ENCODE measurements at places on chromosomes 13 and 19. TPM values are rescaled to one million over a fixed set of nuclear protein-coding genes. Genes with fewer than 3 reads are reported as not detected.

PRKCG gene
- not detected for total RNA-seq

ZNF85 gene
- 5.1 TPM for total RNA-seq

GRCh38 chr13:80251403-80251802 lies 89.5 kb downstream of the SPRY2 start:
- no peak overlapping the region for H3K27ac ChIP-seq

DNA sequence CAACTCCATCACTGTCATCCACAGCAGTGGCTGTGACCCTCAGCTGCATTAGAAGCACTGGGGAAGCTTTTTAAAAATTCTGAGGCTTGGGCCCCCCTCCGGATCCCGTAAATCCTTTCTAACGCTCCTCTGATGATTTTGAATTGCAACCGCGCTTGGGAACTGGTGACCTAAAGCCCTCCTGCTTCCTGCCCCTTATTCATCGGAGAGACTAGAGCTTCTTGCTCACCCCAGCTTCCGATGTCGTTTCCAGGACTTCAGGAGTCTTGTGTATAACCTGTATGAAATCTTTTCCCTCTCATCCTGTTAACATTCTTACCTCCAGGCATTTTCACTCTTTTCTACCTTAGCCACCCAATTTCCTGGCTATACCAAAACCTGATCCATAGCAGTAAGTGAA lies 14.8 kb downstream of the ZAR1L start:
- peaks cover 3% of the 10 kb centered on the region for H3K4me1 ChIP-seq
- H3K27ac ChIP-seq = no peak overlapping the region
- no peak overlapping the region for H3K4me3 ChIP-seq
- H3K27me3 ChIP-seq = no peaks in the 10 kb centered on the region

DNA sequence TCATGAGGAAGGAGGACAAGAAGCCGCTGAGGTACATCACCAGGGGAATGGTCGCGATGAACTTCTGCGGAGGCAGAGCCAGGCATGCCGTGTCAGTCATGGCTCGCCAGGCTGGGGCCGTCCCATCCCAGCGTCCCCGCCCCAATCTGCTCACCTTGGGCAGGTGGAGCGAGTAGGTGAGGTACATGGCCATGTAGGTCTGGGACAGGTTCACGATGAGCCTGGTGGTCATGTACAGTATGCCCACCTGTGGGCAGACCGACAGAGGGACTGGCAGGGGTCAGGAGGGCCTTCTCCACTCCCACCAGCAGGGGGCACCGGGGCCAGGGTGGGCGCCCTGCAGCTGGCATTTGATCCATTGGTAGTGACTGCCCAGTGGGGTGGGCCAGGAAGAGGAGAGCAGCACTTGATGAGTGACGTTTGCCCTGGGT lies 8.3 kb downstream of the TEKTIP1 start:
- no peaks in the 10 kb centered on the region for H3K4me1 ChIP-seq
- no peak overlapping the region for H3K4me3 ChIP-seq
- no peaks in the 10 kb centered on the region for H3K27me3 ChIP-seq
- peaks cover 50% of the 10 kb centered on the region for H3K36me3 ChIP-seq
- no peak for DNase-seq
- no peak overlapping the region for H3K27ac ChIP-seq

DNA sequence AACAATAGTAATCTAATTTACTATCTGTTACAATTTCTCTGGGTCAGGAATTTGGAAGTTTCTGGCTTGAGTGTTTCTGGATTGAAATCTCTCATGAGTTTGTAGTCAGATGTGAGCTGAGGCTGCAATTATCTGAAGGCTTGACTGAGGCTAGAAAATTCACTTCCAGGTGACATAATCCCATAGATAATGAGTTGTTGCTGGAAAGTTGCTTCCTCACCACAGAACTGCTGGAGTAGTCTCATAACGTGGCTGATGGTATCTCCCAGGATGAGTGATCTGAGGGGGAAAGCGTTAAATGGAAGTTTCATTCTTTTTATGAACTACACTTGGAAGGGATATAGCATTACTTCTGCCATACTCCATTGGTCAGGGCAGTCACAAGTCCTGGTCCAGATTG lies 15.3 kb upstream of the FPR3 start:
- no peak overlapping the region for H3K4me3 ChIP-seq
- H3K27me3 ChIP-seq = peaks cover 10% of the 10 kb centered on the region
- no peaks in the 10 kb centered on the region for H3K4me1 ChIP-seq
- no peaks in the 10 kb centered on the region for H3K36me3 ChIP-seq
- no peak for DNase-seq

- no peak for DNase-seq
- H3K4me1 ChIP-seq = peaks cover 14% of the 10 kb centered on the region
- no peak overlapping the region for H3K27ac ChIP-seq
- H3K27me3 ChIP-seq = no peaks in the 10 kb centered on the region
- H3K36me3 ChIP-seq = peaks cover 5% of the 10 kb centered on the region
- no peak overlapping the region for H3K4me3 ChIP-seq
Observed at GRCh38 chr13:113645329-113645728, 12.7 kb downstream of the ATP4B start.

- peak; percentile 36 for DNase-seq
- H3K4me3 ChIP-seq = no peak overlapping the region
- H3K36me3 ChIP-seq = no peaks in the 10 kb centered on the region
Observed at GRCh38 chr19:588093-588740, 1.5 kb upstream of the HCN2 start.

GRCh38 chr13:96795670-96796069 lies 198.6 kb downstream of the OXGR1 start:
- H3K36me3 ChIP-seq = no peaks in the 10 kb centered on the region
- no peak for DNase-seq
- no peaks in the 10 kb centered on the region for H3K27me3 ChIP-seq
- no peak overlapping the region for H3K4me3 ChIP-seq

DNA sequence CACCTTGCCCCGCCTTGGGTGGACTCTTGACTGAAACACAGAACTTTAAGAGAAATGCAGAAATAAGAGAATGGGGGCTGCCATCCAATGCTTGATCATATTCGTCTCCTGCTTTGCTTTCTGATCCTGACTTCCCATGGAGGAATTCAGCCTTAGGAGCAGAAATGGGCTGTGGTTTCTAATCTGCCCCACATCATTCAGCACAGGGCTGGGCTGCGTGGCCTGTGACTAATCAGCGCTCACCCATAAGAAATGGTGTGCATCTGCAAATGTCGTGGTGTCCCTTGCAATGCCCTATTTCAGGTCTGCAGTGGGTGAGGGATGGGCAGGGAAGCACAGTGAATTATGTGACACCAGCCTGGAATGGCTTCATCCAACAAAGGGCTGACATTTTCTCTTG lies 60.7 kb upstream of the URI1 start:
- H3K27me3 ChIP-seq = peaks cover 54% of the 10 kb centered on the region
- DNase-seq = no peak
- no peak overlapping the region for H3K27ac ChIP-seq

DNA sequence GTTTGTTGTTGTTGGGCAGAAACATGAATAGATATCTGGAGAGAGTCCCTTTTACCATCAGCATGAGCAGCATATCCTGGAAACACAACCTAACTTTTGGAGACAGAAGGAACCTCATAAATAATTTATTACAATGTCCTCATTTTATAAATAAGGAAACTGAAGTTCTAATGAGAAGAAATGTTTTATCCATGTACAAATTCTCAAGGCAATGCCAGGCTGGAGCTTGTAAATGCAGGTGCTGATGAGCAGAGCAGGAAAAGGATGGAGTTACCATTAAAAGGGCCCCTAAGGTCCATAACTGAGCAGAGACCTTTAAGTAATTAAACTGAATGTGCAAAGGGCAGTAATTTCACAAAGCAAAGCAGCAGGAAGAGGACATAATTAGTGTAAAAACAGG lies 17.3 kb downstream of the LCP1 start:
- peaks cover 20% of the 10 kb centered on the region for H3K36me3 ChIP-seq
- peaks cover 64% of the 10 kb centered on the region for H3K4me1 ChIP-seq
- no peaks in the 10 kb centered on the region for H3K27me3 ChIP-seq

GRCh38 chr19:48512504-48513288 lies 1.1 kb upstream of the LMTK3 start:
- DNase-seq = no peak
- H3K4me1 ChIP-seq = peaks cover 12% of the 10 kb centered on the region
- peak overlapping the region; percentile 56 for H3K4me3 ChIP-seq
- no peaks in the 10 kb centered on the region for H3K27me3 ChIP-seq
- no peaks in the 10 kb centered on the region for H3K36me3 ChIP-seq

GRCh38 chr13:32951580-32951979 lies 64.6 kb upstream of the KL start:
- DNase-seq = no peak
- H3K36me3 ChIP-seq = no peaks in the 10 kb centered on the region
- no peak overlapping the region for H3K4me3 ChIP-seq
- no peaks in the 10 kb centered on the region for H3K27me3 ChIP-seq
- H3K27ac ChIP-seq = no peak overlapping the region
- no peaks in the 10 kb centered on the region for H3K4me1 ChIP-seq

GRCh38 chr19:28210886-28211285 lies 1002.1 kb downstream of the UQCRFS1 start:
- no peaks in the 10 kb centered on the region for H3K4me1 ChIP-seq
- no peaks in the 10 kb centered on the region for H3K27me3 ChIP-seq
- H3K4me3 ChIP-seq = no peak overlapping the region

DNA sequence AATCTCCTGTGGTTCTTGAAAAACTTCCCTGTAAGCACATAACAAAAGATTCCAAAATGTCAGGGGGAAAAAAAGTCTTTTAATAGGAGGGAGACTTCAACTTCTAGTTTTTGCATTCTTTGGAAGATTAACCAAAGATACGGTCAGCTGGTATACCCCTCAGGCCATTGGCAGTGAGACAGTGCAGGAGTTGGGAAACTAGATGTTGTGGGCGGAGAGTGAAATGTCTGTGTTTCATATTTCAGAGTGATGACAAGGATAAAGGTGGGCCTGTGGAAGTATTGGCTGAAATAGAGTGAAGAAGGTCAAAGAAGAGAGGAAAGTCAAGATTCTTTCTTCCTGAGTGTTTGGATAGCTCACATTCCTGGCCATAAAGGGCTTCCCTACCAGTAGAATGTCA lies 40.8 kb downstream of the CYP2B6 start:
- no peak for DNase-seq
- H3K4me1 ChIP-seq = peaks cover 5% of the 10 kb centered on the region
- H3K36me3 ChIP-seq = no peaks in the 10 kb centered on the region
- H3K27me3 ChIP-seq = peaks cover 21% of the 10 kb centered on the region
